ENCODE measurements at places on chromosomes 11 and 22.

GRCh38 chr11:38593649-38594048, 1995.6 kb upstream of the RAG2 start:
- DNase-seq = no peak

DNA sequence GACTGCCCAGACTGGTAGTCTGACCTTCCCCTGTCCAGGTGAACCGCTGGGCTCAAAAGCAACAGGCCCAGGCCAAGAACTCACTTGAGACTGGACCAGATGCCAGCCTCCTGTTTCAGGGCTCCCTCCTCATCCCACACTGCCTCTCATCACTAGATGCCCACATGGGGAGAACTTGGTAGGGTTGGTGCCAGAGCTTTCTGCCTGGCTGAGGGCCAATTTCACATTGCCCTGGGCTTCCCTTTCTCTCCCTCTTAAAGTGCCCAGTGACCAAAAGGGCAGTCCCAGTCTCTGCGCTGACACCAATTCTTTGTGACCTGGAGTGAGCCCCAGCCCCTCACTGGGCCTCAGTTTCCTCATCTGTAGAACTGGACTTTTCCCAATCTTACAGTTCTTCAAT, 41.7 kb downstream of the C11orf58 start:
- DNase-seq = no peak

DNA sequence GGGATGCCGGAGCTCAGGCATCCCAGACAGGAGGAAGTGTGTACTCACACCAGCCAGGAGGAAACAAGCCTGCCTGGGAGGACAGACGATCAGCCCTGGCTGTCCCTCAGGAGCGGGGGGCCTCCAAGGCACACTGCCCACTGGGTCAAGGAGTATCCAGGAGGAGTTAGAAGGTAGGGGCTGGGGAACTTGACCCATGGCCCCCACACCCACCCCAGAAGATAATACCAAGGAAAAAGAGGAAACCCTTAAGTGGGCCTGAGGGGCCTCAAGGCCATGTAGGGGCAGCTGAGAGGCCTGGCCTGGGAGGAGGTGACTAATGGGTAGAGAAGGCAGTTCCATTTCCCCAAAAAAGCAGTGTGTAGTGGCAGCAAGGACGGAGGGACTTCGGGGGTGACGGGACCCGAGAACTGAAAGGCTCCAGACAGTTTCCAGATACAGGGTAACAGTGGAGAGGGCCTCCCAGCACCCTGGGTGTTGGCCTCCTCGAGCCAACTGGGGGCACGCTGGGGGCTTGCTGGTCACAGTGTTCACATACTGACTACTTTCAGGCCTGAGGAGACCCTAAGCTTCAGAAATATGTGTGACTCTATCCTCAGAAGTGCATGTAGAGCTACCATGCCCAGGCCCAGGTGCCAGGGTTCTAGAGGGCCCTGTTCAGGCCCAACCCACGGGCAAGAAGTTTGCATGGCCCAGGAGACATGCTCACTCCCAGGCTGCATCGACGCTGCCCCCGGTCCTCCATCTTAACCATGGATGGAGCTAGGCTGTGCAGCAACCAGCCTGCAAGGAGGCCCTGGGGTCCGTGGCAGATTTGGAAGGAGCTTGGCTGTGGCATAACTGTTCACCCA, 75.7 kb upstream of the PITPNB start:
- DNase-seq = no peak

GRCh38 chr11:64755681-64756361, 4.0 kb downstream of the PYGM start:
- no peak for DNase-seq

GRCh38 chr22:38202437-38203089, 769 bp downstream of the MAFF start:
- DNase-seq = peak; percentile 47

- DNase-seq = no peak
Measured at GRCh38 chr11:67468056-67468455, 995 bp downstream of the TMEM134 start.

- DNase-seq = no peak
Measured at GRCh38 chr11:101187748-101188147, 58.1 kb upstream of the PGR start.

DNA sequence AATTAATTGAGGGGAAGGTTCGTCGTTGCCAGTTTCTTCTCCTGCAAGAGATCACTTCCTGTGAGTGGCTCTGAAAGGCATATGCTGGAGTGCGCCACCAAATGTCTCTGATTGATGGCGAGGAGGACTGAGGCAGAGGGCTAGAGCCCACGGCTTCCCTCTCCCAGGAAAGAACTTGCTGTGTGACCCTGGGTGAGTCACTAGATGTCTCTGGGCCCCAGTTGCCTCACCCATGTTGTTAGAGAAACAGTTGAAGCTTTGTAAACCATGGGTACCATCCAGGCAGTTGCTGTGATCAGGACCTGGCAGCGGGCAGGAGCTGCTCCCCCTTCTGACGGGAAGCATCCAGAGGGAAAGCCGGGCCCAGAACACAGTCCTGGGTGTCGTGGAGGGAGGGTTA, 3.2 kb downstream of the ABCG4 start:
- no peak for DNase-seq

DNA sequence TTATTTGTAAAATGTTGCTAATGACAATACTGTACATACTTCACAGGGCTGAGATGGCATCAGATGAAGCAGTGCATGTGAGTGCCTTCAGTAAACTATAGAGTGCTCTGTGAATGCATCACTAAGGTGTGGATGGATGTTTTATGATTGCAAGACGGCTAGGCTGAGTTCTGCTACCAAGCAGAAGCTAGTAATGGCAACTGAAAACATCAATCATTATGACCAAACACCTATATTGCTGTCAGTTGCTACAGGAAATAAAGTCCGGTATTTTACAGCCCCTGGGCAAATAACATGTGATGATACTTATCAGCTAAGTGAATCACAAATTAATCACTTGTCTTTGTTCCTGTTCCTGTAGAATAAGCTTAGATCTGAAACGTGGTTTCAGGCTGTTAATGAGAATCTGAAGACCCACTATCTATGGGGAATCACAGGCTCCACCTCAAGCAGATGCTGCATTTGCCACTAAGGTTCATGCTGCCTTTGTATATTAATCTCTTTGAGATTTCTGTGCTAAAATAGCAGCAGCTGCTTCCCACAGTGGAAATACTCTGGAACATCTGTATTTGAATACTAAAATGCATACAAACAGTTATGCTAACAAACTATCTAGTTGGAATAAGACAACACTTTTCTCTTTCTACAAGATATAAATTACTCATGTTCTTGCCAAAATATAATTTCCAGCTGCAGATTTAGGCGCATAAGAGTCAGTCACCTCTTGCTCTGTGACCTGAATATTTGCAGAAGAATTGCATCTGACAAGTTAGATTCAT, 254.0 kb upstream of the PITPNB start:
- DNase-seq = no peak

GRCh38 chr11:96925862-96926261, 536.0 kb downstream of the JRKL start:
- no peak for DNase-seq

DNA sequence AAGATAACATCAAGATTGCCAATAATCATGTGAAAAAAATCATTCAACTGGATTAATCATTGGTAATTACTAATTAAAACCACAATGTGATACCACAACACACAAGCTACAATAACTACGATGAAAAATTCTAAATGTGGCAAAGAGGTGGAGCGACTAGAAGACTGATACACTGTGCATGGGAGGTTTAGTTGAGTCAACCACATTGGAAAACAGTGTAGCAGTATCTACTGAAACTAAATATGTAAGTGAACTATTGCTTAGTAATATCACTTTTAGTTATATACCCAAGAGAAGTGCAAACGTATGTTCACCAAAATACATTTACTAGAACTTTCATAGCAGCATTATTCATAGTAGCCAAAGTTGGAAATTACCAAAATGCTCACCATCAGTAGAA, 359.9 kb downstream of the ETS1 start:
- no peak for DNase-seq

DNA sequence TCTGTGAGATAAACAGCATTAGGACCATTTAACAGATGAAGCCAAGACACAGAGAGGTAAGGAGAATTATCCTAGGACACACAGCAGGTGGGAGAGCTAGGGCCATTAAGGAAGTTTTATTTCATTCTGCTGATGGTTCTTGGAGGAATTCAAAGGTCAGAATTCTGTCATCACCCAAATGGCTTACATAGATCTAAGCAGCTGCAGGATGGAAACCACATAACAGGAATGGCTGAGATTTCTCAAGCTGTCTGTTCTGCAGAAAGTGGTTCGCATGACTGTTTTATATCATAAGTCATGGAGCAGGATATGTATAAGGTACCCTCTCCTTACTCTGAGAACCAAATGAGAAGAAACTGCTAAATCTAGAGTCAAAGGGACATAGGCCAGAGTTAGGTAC, 163.2 kb upstream of the NARS2 start:
- no peak for DNase-seq

All from stimulated activated CD4-positive, alpha-beta T cell treated with anti-CD3 and anti-CD28 coated beads, Interleukin-12 subunit alpha, Interleukin-12 subunit beta, amount 100 ng/mL, for 24 hours (primary cell).